ENCODE measurements at places on chromosomes 2 and 18.

DNA sequence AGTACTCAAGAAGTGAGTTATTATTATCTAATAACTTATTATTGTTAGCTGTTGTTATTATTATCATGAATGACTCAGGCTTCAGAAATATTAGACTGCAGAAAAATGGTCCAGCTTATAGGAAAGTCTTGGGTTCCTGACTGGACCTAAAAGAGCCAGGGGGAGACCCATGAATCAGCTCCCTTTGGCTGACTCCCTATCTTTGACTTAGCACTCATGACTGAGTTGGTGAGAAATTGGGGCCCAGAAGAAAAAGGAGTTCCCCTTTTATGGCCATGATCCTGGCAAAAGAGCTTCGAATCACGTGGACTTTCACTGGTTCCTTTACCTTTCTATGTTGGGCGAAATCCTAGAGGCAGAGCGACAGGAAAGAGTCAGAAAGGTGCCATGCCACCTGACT lies 145.8 kb downstream of the MYO3B start:
- no peak for DNase-seq

DNA sequence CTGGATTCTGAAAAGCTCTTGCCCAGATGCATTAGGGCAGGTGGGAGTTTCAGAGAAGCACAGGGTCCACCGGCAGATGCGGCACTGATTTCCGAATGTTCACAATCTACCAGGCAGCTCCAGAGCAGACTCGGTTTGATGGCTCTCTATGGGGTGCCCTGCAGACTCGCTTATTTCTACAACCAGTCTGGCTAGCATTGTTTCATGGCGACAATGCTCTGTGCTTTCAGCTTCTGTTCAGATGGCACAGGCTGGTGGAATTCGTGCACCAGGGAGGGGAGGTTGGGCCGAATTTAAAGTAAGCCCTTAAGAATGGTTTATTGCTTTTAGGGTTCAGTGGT lies 9.9 kb downstream of the MYT1L start:
- DNase-seq = no peak

DNA sequence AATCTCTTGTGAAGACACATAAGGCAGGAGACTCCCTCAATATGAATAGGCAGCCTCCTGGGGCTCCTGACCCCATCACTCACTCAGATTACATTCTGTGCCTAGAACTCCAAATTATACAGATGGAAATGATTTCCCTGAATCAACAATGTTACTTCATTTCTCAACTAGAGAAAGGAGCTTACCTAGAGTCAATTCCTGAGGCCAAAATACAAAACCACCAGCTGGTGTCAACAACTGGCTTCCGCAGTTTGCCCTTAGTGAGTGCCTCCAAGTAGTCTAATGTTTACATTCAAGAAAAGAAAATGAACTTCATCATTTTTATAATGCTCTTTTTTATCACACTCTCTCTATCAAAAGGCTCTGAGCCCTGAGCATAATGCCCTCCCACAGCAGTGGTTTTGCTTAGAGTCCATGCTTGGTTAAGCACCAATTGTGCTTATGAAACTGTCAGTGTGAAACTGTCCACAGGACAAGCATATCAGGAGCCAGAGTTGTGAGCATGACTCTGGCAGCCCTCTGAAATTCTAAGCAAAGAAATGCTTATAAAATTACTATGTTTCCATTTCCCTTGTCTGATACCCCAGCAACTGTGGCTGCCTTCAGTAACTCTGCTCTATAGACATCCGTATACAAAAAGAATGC lies 305.7 kb upstream of the PKDCC start:
- DNase-seq = no peak

DNA sequence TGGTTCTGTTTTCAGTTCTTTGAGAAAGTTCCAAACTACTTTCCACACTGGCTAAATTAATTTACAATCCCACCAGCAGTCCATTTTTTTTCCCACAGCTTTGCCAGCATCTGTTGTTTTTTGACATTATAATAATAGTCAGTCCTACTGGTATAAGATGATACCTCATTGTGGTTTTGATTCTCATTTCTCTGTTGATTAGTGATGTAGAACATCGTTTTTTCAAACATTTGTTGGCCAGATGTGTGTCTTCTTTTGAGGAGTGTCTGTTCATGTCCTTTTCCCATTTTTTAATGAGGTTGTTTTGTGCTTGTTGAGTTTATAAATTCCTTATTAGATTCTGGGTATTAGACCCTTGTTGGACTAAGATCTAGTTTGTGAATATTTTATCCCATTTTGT lies 376.8 kb upstream of the NT5C1B start:
- no peak for DNase-seq

DNA sequence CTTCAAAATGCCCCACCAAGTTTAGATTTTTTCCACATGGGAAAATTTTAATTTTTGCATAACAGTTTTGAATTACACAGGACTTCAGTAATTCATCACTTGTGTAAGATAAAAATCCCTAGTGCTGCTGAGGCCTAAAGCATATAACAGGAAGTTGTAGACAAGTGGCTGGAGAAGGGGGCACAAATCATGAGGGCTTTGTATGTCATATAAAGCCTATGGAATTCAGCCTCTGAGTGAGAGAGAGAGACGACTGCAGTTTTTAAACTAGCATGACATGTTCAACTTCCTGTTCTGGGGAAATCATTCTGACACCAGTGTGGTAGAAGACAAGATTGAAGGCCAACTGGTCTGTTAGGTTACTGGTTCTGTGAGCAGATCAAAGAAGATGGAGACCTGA lies 187.3 kb upstream of the CHST9 start:
- DNase-seq = no peak

- DNase-seq = no peak
Observed at GRCh38 chr2:176826984-176827668, 385.5 kb upstream of the HNRNPA3 start.

GRCh38 chr2:106108351-106108750 lies 85.8 kb downstream of the UXS1 start:
- no peak for DNase-seq

DNA sequence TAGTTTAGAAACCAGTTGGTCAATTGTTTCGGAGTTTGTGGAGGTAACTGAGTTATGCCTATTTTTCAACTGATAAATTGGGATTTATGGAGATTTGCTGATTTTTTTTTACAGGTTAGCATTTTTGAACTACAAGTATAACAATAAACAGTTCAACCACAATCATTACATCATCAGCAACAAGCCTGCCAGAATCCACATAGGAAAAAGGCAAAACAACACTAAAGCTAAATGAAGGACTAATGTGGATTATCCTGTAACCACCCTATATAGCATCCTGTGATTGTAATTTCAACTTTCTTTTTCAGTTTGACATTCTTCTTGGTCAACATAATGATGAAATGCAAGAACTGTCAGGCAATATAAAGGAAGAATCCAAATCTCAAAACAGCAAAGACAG lies 76.5 kb downstream of the CCDC102B start:
- DNase-seq = no peak

- DNase-seq = no peak
Observed at GRCh38 chr2:112033600-112033999, 21.5 kb upstream of the TMEM87B start.

DNA sequence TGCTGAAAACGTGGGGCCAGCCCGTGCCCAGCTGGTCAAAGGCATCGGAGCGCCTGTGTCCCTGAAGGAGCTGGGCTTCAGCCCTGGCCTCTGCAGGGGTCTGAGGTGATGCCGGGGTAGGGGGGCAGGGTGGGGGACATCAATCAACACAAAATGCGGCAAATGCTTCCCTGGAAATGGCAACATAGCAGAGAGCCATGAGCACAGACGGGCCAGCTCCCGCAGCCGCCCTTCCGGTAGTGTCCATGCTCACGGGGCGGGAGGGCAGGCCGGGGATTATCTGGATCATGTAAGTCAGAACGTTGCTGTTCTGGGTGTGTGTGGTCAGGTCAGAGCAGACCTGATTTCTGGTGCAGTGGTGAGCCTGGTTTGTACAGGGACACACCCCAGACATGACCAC lies 56.5 kb upstream of the TWIST2 start:
- DNase-seq = no peak

GRCh38 chr18:66078925-66079800 lies 328.4 kb downstream of the CDH7 start:
- DNase-seq = no peak

GRCh38 chr2:27615316-27615715 lies 13.5 kb downstream of the CCDC121 start:
- no peak for DNase-seq

DNA sequence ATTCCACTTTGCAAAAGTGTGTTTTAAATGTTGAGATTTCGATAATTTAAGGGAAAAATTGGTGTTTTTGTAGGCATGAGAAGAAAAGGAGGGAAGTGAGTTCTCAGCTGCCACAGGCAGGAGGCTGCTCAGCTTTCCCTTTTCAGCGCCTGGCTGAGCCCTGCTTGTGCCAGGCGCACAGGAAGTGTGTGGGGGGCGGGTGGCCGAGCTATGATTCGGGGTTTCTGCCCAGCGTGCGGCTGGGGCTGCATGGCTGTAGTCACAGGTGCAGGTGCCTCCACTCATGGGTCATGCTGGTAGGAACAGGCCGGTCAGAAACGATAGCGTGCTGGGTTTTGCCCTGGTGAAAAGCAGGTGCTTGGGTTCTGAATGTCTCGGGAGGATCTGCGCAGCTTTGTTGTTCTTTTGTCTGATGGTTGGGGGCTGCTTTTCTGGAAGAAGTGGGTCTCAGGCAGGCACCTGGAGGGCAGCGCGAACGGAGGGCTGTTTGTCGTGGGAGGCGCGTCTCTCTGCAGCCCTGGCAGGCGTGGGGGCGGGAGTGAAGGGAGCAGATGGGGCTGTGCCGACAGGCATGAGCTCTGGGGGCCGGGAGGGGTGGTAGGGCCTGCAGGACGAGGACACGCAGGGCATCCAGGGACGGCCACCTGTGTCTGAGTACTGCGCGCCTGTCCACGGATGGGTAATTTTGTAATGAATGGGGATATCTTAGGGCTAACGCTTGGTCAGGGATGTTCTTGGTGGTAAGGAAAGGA lies 2.1 kb downstream of the KCNG2 start:
- DNase-seq = no peak

- DNase-seq = no peak
Observed at GRCh38 chr2:66322506-66323260, 112.2 kb upstream of the MEIS1 start.

DNA sequence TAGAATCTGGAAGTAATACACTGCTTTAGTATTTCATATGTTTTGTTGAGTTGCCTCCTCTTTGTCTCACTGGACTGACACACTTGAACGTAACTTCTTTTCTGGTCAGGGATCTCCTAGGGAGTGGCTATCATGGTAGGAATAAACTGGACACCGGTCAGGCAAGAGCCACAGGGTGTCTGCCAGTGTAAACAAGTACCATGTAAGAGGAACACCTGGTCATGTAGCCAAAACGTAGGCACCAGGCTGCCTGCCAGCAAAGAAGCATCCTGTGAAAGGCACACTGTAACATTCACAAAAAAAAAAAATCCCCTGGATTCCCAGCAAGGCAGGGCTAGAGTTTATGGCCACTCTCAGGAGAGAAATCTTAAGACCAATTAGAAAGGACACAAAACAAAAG lies 372.8 kb upstream of the RND3 start:
- no peak for DNase-seq

GRCh38 chr2:158774681-158775080 lies 20.4 kb upstream of the DAPL1 start:
- no peak for DNase-seq

- DNase-seq = no peak
Observed at GRCh38 chr2:34031097-34031496, 432.0 kb upstream of the FAM98A start.

- no peak for DNase-seq
Observed at GRCh38 chr18:48705531-48705930, 166.7 kb downstream of the CTIF start.

- no peak for DNase-seq
Observed at GRCh38 chr18:44569391-44570055, 111.2 kb upstream of the SETBP1 start.

DNA sequence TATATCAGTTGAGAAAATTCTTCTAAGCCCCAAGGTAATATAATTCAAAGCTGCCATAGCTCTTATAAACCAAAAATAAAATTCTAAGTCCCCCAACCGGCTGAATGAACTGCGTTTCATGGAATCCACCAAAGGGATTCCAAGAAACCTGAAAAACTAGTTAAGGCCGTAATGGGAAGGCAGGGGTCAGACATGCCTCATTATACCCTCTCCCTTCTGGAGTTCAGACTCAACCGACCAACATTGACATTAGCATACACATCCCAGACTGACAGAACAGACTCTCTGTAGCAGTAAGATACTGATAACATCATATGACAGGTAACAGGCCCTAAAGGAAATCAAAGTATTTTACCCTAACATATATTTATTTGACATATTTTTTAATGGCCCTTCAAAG lies 31.4 kb upstream of the PHLPP1 start:
- no peak for DNase-seq

- DNase-seq = no peak
Observed at GRCh38 chr18:22031611-22032010, 137.8 kb upstream of the GATA6 start.

GRCh38 chr2:130768191-130768855 lies 13.0 kb downstream of the AMER3 start:
- DNase-seq = no peak

Measured in GF-D8 (cell line).